ENCODE measurements at places on chromosomes 13 and 19.

DNA sequence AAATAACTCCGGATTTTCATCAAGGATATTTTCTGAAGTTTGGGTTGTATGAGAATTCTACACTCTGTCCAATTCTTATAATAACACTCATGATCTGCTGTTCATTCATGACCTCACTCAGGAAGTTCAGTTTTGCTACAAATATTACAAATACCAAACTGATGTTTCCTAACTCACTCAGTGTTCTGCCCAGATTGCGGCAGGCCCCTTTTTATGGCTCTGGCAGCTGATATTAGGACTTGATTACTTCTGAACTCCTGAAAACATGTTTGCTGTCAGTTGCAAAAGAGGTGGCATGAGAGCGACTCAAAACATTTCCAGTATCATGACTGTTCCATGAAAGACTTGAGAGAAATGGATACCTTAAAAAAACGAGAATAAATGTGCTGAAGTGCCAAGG, 188.0 kb downstream of the RGCC start:
- no peak for DNase-seq

GRCh38 chr13:112711528-112712265, 21.9 kb downstream of the ATP11A start:
- no peak for DNase-seq

GRCh38 chr19:30900051-30900450, 449.2 kb downstream of the TSHZ3 start:
- no peak for DNase-seq

- no peak for DNase-seq
Observed at GRCh38 chr19:13979244-13979615, 26.9 kb downstream of the RFX1 start.

DNA sequence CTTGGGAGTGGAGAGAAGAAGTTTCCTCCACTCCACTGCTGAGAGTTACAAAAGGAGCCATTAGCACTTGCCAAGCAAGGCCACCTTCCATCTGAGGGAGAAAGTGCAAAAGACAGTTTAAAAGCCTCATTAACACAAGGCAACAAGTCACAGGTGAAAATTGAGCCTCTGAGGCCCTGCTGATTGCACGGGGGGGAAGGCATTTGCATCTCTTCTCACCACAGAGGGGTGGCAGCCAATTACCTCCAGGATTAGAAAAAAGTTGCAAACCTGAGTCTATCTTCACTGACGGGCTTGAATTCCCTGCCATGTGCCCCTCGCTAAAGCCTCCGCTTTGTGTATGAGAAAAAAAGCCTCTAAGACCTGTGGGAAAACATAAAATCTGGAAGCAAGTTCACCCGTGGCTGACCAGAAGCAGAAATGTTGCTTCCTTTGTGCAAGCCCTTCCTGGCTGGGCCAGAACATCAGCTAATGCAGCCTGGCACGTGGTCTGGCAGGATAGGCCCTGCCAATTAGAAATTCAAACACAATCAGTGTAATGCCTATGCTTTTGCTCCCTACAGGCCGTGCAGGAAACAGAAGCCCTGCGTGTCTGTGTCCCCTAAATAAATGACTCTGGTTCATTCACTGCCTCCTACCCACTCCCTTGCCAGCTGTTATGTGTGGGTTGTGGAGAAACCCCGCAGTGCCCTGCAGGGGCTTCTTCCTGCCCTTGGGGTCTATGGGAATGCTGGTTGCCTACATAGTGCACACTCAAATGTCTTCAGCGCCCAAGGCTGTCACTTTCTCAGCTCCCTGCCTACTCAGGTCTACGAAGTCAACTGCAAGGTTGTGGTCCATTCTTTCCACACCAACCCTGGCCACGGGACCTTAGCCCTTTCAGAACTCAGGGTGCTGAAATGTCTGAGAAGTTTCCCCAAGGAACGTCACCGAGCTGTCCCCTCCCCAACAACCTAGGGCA, 150.2 kb downstream of the UQCRFS1 start:
- no peak for DNase-seq

- DNase-seq: no peak
Observed at GRCh38 chr13:52447354-52447753, 3.1 kb downstream of the VPS36 start.
